ENCODE measurements at places on chromosomes 1 and 21.

GRCh38 chr21:42505090-42505726, 8.4 kb upstream of the SLC37A1 start:
- no peak for DNase-seq

DNA sequence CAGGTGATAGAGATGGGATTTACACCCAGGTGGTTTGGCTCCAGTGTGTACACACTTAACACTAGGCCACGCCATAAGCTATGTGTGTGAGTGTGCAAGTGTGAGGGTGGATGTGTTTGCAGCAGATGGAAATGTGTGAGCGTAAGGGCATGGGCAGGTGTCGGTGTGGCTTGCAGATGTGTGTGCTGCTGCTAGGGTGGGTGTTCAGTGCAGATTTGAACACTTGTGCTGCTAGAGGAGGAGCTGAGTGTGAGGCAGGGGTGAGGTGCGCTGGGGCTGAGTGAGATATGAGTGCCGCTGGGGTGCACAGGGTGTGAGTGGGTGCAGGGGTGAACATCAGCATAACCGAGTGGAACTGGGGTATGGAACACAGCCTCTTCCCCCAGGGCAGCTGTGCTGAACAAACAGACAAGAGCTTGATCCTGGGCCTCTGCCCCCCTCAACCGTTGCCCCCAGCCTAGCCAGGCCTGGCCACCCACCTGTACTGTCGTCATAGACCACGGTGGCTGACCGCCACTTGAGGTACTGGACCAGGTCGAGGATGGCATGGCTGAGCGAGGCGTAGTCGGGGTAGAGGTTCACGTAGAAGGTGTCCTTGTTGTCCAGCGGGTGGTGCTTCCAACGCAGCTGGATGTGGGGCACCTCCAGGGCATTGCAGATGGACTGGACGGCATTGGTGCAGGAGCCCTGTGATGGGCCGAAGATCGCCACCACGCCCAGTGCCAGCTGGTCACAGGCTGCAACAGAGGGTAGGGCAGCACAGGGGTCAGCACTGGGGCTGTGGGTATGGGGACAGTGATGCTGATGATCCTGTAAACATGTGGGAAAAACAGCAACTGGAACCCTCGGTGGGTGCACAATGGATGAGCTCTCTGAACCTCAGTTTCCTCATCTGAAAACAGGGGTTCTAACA, 153.9 kb downstream of the GRIK3 start:
- no peak for DNase-seq

DNA sequence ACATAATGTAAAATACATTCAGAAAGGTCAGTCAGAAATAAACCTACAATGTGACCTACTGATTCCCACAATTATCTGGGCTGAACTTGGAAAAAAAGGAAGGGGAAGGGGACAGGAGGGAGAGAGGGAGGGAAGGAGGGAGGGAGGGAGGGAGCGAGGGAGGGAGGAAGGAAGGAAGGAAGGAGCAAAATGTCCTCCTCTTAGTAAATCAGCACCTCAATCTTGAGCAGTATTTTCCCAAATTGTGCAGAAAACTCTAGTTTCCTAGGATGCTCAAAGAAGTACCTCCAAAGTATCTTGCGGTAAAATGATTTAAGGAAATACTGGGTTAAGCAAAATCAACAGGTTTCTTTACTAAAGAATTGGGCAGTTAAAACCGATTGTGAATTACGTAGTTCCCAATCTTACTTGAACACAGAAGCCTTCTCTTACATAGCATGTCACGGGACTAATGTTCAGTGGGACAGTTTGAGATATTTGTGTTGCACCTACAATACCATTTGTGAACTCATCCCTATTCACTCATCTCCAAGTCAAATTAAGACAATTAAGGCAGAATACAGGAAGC, 51.0 kb upstream of the ASPM start:
- no peak for DNase-seq

- DNase-seq = no peak
Observed at GRCh38 chr21:14452727-14453241, 69.8 kb upstream of the HSPA13 start.

- DNase-seq = no peak
Observed at GRCh38 chr1:219783605-219784235, 144.6 kb downstream of the SLC30A10 start.

DNA sequence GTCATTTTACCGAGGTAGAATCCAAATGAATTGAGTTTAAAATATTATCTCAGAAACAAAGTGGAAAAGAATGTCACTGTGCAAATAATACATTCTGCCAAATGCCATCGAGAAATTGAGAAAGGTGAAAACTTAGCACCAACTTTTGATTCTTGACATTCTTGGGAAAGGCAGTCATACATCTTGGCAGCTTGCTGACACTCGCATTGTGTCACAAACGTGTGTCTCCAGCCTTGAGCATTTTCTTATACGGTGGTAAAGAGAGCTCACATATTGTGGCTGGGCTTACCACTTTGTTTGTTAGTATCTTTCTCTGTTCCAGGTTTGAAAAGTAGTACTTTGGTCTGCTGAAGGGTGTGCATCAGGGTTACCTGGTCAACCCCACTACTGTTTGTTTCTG, 1456.1 kb downstream of the BRINP3 start:
- no peak for DNase-seq

DNA sequence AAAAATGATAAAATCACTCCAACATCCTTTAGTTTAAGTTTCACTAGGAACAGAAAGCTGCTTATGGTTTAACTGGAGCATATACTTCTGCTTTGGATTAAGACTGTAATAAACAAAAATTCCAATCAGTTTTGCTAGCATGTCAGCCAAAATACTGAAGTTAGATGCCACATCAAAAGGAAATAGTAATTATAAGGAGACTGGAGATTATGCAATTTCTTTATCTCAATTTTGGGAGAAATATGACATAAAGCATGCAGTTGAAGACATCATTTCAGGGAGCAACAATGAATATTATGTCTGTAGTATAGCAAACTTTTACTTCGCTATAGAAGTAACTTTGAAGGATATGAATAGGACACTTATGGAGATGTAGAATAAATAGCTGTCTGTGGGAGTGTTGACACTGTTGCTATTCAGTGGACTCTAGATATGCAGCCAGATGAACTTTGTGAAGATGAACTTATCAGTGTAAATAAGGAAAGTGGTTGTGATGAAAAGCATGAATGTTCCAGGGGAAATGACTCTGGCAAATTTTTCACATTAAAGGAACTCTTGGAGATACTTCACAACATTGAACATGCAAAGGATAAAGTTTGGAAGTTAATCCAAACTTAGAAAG, 107.8 kb downstream of the RABGAP1L start:
- no peak for DNase-seq

Measured in right kidney (tissue), 9 donors.